ENCODE measurements at places on chromosomes 16 and 17.

DNA sequence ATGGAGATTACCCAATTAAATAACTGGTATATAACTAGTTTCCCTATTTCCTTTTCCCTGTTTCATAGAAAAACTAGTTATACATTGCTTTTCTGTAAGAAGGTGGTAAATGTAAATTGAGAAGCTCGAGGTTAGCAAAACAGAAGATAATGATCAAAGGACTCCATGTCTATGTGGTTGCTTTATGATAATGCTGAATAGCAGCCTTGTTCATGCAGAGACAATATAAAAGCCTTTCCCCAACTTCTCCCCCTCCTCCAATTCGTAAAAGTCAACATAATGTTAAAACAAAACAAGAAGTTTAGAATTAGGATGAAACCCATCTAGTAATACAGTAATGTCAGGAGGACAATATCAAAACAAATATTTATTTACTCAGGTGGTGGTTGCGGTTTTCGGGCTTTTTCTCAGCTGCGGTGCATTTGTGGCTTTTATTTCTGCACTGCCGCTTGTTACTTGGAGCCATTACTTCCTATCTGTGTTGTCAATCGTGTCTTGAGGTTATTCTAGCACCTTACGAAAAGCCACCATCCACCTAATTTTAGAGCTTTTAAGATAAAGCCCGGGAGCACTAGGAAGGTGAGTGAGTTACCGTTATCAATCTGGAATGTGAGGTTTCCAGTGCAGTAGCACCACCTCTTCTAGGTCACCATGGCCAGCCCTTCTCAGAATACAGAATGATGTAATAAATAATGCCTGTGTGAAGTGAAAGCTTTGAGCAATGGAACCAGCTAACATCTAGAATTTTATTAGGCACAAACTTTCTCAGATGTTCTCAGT, 297.5 kb downstream of the CDH13 start:
- peak; percentile 44 for DNase-seq

DNA sequence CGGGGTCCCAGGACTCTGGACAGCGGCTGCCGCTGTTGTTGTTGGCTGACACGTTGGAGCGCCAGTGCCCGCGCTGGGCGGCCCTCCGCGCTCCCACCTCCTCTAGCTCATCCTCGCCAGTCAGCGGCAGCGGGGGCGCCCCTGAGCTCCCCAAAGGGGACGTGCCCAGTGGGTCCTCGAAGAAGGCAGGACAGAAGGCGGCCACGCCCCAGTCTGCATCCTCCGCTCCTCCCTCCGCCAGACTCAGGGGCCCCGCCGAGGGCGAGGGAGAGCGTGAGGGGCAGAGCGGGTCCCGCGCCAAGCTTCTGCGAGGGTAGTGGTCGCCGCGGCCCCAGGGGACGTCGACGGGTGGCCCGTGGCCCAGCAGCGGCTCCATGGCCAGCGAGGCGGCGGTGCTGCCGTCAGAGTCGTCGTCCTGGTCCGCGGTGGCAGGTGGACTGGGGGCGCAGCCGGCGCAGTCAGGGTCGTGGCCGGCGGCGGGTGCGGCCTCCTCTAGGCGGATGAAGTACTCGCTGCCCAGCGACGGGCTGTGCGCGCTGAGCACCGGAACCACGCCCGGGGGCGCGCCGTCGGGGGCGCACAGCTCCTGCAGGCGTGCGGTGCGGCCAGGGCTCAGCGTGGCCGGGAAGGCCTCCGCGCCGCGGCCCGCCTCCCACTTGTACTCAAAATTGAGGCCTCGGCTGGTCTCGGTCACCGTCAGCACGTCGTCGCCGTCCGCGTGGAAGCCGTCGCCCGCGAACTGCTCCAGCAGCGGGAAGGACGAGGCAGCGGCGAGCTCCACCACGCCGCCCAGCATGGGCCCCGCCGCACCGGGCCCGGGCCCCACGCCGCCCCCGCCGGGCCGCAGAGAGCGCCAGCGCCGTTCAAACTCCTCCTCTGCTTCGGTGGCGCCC, 43.2 kb upstream of the PVALEF start:
- DNase-seq, result no peak

DNA sequence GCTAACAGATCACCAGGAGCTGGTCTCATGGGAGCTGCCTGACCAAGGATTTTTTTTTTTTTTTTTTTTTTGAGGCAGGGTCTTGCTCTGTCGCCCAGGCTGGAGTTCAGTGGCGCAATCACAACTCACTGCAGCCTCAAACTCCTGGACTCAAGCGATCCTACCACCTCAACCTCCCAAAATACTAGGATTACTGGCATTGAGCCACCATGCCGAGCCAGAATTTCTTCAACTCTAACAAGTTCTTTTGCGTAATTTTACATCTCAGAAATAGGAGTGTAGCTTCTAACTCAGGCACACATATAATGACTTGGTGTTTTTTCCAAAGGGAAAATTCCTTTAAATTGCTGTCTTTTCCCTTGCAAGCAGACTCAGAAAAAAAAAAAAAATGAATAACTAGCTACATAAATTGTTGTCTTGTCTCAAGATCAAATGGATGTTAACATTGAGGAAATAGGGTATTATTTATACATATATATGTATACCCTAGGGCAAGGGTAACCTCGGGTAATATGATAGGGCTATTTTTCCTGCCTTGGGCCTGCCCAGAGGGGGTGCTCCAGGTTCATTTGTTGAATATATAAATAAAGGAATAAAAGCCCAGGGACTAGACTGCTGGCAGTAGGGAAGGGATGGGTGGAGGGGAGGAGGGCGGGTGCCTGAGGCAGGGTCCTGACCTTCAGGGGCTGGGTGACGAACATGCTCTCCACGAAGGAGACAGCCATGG, 42.8 kb upstream of the GCSH start:
- no peak for DNase-seq

DNA sequence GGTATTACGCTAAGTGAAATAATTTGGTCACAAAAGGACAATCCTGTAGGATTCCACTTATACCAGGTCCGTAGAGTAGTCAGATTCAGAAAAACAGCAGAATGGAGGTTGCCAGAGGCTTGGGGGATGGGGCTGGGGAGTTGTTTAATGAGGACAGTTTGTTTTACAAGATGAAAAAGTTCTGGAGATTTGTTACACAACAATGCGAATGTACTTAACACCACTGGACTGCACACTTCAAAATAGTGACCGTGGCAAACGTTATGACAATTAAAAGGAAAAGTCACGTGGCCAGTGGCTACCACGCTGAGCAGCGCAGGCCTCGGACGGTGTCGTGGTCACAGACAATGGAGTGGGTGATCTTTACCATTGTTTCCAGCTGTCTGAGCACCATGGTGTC, 338.1 kb downstream of the SEC14L1 start:
- no peak for DNase-seq

GRCh38 chr16:88315543-88316105, 67.1 kb upstream of the ZNF469 start:
- DNase-seq, result no peak

DNA sequence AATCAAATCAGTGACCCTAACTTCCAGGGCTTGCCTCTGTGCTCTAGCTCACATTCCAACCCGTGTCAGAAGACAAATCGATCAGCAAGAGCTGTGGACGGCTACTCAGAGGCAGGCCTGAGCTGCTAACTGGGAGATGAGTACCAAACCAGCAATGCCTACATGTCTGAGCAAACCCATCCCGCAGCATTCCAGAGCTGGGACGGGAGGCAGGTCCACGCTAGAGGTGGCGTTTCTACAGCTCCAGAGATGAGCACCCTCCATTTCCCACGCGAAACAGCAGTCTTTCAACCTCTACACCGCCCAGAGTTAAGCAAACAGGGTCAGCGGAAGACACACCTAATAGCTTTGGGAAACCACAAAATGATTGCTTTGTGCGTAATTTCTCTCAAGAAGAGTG, 6.5 kb downstream of the NXN start:
- DNase-seq, result no peak

GRCh38 chr17:62343764-62344270, 36.5 kb upstream of the EFCAB3 start:
- DNase-seq, result no peak

GRCh38 chr16:18839555-18839954, 38.2 kb upstream of the ARL6IP1 start:
- no peak for DNase-seq

GRCh38 chr17:15659236-15659635, 24.9 kb downstream of the TRIM16 start:
- no peak for DNase-seq

DNA sequence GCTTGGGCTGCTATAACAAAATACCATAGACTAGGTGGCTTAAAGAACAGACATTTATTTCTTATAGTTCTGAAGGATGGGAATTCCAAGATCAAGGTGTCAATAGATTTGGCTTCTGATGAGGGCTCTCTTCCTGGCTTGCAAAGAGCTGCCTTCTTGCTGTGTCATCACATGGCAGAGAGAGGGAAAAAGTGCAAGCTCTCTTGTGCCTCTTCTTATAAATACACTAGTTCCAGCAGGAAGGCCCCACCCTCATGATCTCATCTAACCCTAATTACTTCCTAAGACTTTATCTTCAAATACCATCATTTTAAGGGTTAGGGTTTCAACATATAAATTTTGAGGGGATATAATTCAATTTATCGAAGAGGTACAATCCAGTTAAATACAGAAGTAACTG, 30.6 kb downstream of the ABCA9 start:
- DNase-seq, result no peak
